ENCODE measurements at places on chromosomes 2 and 18.

DNA sequence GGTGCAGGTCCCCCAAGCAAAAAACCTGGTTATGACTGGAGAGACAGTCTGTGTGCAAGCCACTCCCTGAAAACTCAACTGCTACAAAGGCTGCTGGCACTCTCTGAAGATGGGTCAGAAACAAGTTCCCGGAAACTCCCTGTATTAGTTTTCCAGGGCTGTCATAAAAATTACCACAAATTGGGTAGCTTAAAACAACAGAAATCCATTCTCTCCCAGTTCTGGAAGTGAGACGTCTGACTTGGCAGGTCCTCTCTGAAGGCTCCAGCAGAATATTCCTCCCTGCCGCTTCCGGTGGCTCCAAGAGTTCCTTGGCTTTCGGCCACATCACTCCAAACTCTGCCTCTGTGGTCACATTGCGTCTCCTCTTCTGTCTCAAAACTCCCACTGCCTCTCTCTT lies 30.1 kb upstream of the SERPINE2 start:
- DNase-seq = no peak

- no peak for DNase-seq
Measured at GRCh38 chr2:237290261-237290660, 123.7 kb downstream of the COL6A3 start.

DNA sequence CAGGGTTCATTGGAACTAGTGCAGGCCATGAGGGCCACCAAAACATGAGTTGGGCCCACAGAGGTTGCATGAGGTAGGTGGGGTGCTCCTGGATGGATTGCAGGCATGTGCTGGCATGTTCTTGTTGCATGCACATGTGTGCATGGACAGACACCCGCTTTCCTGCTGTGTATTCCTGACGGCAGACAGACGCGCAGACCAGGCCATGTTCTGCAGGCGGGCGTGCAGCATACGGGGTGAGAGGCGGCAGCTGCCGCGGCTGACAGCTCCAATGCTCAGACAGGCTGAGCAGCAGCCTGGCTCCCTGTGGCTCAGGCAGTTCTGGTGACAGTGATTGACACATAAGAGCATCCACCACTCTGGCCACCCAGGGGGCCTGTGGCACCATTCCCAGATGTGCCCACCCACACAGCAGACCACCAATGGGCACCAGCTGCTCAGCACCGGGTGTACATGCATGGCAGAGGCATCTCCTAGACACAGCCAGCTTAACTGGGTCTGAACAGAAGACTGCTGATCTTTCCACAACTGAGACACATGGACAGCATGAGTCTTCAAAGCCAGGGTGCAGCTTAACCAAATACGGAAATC lies 21.2 kb downstream of the HS1BP3 start:
- DNase-seq = no peak

DNA sequence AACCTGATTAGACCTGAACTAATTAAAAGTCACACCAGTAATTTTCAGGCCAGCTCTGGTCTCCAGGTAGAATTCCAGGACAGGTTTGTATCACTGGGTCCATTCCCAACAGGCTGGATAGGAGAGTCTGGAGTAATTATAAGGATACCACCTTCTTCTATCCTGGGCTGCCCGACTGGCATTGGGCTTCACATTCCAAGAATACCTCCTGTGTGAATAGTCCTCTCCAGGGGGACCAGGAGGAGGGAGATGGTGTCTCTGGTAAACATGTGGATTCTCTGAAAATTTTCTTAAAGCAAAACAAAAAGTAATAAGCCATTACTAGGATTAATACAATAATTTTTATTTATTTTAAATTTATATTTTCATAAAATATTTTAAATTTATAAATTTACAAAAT lies 17.3 kb downstream of the DUSP11 start:
- no peak for DNase-seq
